Stimulated activated CD8-positive, alpha-beta memory T cell treated with anti-CD3 and anti-CD28 coated beads, Interleukin-2, amount 100 ng/mL, for 1 hour (primary cell): ENCODE measurements at places on chromosomes 6 and 20.

DNA sequence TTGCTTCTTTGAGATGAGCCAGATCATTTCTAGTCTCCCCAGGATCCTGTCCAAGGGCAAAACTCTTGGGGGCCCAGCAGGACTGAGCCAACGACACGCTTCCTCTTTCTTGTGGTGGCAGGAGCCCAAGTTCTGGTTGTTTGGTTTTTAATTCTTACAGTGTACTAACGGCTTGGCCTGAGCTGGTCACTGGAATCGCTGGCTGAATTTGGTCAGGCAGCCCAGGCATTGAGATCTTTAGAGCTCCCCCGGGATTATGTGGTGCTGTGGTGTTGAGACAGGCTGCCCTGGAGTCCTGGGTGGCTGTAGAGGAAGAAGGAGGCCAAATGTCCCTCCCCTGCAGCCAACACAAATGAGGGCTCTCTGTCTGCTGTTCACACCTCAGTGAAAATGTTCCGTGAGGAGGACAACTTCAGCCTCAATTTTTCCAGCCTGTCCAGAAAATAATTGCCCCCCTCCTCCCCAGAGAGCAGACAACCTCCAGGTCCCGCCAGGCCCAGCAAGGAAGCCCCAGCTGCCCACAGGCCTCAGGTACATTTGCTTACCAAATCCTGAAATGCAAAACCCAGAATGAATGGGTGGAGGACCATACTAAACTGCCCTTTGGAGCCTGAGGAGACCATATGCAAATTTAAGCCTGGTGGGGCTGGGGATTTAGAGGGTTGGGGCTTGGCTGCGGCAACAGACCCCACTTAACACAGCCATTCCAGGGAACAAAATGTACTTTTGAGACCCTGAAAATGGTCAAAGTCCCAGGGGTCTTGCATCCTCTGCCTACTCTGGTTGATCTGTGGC is 23.6 kb downstream of the BNIP5 start:
- DNase-seq, result no peak

DNA sequence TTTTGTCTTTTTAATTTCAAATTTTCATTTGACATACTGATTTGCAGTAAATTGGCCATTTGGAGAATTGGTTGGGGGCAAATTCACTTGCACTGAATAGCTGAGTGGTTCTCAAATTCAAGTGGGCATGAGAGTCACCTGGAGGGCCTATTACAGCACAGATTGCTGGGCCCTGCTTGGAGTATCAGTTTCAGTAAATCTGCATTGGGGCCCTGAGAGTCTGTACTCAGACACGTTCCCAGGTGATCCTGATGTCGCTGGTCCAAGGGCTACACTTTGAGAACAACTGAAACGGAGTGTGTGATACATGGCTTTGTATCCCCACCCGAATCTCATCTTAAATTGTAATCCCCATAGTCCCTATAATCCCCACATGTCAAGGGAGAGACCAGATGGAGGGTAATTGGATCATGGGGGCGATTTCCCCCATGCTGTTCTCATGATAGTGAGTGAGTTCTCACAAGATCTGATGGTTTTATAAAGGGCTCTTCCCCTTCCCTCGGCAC is 115.9 kb downstream of the KLHL32 start:
- DNase-seq, result no peak

DNA sequence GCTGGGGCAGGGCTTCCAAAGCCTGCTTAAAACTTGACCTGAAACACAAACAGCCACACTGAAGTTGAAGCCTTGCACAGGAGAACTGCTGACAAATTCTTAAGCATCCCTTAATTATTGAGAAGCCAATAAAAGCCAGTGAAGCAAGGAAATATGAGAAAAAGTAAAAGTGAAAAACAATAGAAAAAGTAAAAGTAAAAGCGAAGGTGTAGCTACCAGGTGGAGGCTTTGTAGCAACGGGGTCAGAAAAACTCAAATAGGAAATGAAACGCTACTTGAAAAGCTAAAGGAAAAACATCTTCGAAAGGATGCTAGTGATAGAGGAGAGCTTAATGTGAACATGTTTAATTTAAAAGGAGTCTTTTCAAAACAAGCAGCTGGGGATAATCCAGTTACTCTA is 97.4 kb downstream of the IRF4 start:
- DNase-seq, result no peak

DNA sequence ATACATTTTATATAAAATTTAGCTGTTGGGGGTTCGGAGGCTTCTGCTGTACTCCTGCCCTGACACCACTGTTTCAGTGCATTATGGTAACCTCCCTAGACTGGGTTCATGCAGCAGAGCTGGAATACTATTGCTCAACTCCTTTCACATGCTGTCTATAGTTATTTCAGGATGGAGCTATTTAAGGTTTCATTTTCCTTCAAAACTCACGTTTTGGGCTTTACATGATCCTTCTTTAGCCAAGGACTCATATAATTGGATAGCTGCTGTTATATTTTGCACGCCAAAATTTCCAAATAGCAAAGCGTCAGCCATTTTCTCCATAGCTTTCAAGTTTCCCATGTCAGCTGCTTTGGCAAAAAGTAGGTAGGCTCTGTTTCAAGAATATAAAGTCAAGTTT is 76.8 kb downstream of the SEL1L2 start:
- DNase-seq, result no peak
